ENCODE measurements at places on chromosomes 12 and 14.

- no peak for DNase-seq
These were observed 251.4 kb downstream of the LRIG3 start for GRCh38 chr12:58668871-58669270.

DNA sequence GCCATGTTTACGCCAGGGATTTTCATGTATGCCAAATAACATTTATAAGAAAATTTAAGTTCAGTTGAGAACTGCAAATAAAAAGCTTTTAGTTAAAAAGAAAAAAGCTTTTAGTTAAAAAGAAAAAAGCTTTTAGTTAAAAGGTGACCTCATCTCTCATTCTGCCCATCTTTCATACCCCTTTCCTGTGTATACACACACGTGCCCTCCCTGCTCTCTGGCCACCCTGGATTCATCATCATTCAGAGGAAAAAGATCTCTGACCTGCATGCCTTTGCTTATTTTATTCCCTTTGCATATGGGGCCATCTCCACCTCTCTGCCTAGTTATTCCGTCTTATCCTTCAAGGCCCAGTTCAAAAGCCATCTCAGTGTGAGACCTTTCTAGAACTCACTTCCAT lies 38.1 kb upstream of the CDK17 start:
- DNase-seq: no peak

- no peak for DNase-seq
These were observed 85.4 kb upstream of the RTL1 start for GRCh38 chr14:100988956-100989355.

DNA sequence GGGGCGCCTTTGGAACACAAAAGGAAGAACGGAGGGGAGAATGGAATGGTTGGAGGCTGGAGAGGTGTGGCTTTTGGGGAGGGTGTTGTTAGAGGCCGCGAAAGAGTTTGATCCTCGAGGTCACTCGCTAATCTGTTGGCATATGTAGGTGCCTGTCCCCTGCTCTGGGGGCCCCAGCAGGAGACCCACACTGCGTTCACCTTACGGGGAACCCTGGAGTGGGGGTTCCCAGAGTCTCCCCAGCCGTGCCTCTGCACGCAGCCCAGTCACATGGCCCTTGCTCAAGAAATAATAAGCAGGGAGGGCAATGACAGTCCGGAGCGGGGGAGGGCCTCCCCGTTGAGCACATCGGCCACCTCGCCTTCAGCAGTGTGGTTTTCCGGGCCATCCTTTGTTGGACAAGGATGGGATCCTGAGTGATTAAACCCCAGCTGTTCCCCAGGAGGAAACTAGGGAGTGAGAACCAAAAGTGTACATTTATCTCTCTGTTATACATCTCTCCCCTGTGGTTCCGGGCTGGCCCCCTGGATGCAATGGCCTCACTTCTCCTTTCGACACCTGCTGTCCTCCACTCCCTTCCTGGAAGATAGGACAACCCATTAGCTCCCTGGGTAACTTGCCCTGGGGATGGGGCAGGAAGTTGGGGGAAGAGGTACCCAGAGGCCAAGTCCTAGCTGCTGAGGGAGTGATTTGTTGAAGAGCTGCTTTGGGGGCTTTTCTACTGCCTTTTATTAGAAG lies 1.3 kb downstream of the PLEKHG3 start:
- DNase-seq: no peak

- no peak for DNase-seq
These were observed 463 bp downstream of the COA8 start for GRCh38 chr14:103563226-103563620.
